ENCODE measurements at places on chromosomes 3 and 15.

DNA sequence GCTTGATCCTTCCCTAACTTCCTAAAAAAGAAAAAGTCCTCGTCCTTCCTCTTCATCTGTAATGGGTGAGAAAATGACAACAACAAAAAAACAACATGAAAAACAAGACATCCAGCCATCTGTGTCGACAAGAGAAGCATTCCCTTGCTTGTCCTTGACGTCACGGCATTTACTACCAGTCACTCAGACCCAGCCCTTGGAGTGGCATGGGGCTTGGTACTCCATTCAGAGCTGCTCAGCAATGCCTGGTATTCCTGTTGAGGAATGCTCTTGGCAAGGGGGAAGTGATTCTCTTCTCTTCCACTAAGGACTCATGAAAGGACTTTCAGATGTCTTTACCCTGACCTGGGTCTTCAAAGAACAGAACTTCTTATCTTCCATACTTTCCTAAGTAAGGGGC, 339.7 kb upstream of the RASGRP1 start:
- no peak for DNase-seq

GRCh38 chr3:100503448-100503847, 11.0 kb downstream of the TMEM45A start:
- no peak for DNase-seq

DNA sequence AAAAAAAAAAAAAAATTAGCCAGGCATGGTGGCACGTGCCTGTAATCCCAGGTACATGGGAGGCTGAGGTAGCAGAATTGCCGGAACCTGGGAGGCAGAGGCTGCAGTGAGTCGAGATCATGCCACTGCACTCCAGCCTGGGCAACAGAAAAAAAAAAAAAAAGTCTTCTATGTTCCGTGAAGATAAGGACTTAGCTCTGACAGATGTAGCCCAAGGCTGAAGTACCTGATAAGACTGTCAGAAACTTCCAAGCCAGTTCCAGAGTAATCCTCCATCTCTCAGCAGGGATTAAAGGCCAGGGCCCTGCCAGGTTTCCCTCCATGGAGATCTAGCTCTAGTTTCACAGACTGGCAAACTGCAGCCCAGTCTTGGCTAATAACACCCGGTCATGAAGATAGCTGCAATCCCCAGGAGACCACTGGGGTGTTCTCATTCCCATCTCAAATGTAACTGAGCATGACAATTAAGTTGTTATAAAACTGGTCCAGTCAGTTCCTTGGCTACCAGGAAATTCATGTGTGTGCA, 8.5 kb downstream of the CDCP1 start:
- no peak for DNase-seq

DNA sequence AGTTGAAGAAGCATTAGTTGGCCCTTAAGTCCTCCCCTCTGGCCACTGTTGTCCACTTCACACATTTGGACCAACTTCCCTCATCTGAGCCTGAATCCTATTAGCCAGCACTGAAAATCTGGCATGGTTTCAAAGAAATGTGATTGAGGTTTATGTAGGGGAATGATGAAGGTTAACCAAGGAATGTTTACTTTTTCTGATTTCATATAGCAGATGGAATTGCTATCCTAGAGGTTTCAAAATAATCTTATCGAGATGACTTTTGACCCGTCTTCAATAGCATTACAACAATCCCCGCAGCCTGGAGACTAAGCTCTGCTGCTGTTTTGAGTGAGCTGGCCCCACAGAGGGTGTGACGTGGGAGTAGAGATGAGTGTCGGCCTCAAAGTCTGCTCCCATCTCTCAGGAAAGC, 200.8 kb upstream of the IL12A start:
- no peak for DNase-seq

DNA sequence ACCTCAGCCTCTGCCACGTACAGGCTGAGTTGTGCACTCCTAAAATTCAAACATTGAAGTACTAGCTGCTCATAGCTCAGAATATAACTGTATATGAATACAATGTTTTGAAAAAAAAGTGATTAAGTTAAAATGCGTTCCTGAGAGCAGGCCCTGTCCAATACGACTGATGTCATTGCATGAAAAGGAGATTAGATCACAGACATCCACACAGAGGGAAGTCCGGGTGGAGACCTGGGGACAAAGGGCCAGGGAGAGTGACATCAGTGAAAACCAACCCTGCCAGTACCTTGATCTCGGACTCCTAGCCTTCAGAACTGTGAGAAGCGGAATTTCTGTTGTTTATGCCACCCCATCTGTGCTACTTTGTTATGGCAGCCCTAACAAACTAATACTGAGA, 311.4 kb upstream of the NR2F2 start:
- no peak for DNase-seq

GRCh38 chr3:99509224-99509623, 129.2 kb upstream of the COL8A1 start:
- DNase-seq = no peak

DNA sequence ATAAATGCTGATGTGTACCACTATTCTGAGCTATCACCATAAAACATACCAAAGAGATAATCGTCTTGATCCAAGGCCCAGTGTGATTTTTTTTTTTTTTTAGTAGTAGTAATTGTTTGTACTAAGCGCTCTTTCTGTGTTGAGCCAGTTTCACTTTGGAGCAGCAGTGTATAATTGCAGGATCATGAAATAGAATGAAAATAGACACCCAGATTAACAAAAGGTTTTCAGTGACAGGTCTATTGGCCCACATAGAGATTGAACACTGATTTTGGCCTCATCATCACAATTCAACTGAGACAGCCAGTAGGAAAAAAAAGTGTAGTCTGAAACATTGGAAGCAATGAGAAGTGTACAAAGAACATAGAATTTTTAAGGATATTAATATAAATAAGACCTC, 749.8 kb downstream of the NAALADL2 start:
- no peak for DNase-seq

GRCh38 chr15:62791694-62792093, 250.9 kb upstream of the TPM1 start:
- DNase-seq = no peak

GRCh38 chr3:61569856-61570580, 8.6 kb downstream of the PTPRG start:
- DNase-seq = no peak

GRCh38 chr3:76664816-76665215, 375.1 kb upstream of the ROBO2 start:
- no peak for DNase-seq

DNA sequence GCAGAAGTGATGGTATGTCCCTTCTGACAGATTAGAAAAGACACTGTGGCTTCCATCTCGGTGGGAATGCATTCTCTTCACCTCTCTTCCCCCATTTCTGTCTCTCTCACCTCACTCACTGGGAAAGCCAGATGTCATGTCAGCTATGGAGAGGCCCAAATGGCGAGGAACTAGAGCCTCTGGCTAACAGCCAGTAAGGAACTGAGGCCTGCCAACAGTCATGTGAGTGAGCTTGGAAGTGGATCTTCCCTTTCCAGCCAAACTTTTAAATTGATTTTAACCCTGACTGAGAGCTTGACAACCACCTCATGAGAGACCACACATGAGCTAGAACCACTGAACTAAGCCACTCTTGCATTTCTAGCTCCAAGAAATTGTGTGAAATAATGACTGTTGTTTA, 35.2 kb upstream of the CDAN1 start:
- no peak for DNase-seq

- DNase-seq = no peak
Observed at GRCh38 chr3:198043119-198043518, 83.1 kb downstream of the LMLN start.

DNA sequence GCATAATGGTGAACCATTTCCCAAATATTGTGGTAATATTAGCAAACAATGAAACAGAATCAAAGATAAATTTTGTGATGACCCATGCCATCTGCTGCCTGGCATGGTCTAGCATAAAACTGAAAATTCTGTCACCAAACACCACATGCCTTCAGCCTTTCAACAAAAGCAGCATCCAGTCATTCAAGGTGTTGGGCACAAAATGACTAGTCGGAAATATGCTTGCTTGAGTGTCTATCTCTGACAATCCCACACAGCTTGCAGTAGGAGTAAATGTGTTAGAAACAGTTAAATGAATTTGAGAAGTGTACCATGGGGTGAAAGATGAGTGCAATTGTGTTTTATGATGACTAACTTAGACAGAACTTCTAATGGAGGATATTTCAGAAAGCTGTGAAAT, 61.7 kb upstream of the CDIN1 start:
- DNase-seq = no peak

DNA sequence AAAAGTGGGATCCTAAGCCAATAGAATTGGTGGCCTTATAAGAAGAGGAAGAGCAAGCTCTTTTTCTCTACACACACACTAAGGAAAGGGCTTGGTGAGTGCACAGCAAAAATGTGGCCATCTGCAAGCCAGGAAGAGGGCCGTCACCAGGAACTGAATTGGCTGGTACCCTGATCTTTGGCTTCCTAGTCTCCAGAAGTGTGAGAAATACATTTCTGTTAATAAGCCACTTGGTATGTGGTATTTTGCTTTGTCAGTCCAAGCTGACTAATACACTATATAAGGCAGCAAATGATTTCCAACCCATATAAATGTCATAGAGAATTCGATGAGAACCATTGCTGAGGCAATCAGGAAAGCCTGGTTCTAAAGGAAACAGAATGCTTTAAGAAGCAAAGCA, 816.3 kb upstream of the SEMA6D start:
- DNase-seq = no peak

- no peak for DNase-seq
Observed at GRCh38 chr3:187828579-187829452, 83.5 kb upstream of the BCL6 start.

DNA sequence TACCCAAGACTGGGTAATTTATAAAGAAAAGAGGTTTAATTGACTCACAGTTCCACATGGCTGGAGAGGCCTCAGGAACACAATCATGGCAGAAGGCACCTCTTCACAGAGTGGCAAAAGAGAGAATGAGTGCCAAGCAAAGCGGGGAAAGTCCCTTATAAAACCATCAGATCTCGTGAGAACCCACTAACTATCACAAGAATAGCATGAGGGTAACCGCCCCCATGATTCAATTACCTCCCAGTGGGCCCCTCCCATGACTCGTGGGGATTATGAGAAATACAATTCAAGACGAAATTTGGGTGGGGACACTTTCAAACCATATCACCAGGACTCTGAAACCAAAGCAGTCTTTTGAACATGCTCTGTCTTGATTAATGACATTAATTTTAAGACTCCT, 7.0 kb downstream of the RTP3 start:
- no peak for DNase-seq

- no peak for DNase-seq
Observed at GRCh38 chr15:100803171-100803440, 76.5 kb upstream of the ALDH1A3 start.

GRCh38 chr3:138332472-138333073, 2.9 kb upstream of the NME9 start:
- DNase-seq = no peak

- DNase-seq = no peak
Observed at GRCh38 chr3:22887664-22888291, 315.3 kb upstream of the UBE2E2 start.

DNA sequence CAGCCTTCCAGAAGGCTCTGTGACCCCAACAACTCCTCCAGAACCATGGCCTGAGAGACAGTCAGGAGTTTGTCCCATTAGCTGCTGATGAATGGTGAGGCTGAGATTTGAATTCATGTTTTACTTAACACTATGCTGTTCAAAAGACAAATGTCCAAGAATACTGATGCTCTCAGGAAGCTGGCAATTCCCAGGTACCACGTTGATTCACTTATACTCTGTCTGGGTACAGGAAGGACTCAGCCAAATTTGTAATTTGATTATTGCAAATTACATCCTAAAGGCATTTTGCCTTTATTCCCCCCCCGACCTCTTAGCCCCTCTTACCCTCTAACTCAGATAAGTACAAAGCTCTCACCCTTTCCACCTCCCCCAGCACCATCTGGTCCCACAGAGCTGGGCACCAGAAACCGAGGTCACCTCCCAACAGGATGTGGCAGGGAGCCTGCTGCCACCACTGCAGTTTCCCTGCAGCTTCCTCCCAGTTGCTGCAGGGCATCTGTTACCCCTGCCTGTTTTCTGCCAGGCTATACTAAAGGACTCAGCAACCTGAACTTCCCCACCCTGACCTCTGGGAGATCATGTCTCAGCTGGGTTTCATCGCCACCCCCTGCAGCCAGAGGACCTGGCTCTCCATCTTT, 33.6 kb downstream of the EAF1 start:
- no peak for DNase-seq

Measured in activated T-helper 9 cell treated with anti-CD3 and anti-CD28 coated beads, Interleukin-2, amount 50 U/mL, for 16 hours (primary cell).